ENCODE measurements at places on chromosomes 16 and 17. TPM values are rescaled to one million over a fixed set of nuclear protein-coding genes. Genes with fewer than 3 reads are reported as not detected.

The RGS9 gene
- 5.5 TPM for total RNA-seq

The TEDC2 gene
- total RNA-seq, result 29.0 TPM

The VAT1L gene
- total RNA-seq, result not detected

The RNF222 gene
- not detected for total RNA-seq

DNA sequence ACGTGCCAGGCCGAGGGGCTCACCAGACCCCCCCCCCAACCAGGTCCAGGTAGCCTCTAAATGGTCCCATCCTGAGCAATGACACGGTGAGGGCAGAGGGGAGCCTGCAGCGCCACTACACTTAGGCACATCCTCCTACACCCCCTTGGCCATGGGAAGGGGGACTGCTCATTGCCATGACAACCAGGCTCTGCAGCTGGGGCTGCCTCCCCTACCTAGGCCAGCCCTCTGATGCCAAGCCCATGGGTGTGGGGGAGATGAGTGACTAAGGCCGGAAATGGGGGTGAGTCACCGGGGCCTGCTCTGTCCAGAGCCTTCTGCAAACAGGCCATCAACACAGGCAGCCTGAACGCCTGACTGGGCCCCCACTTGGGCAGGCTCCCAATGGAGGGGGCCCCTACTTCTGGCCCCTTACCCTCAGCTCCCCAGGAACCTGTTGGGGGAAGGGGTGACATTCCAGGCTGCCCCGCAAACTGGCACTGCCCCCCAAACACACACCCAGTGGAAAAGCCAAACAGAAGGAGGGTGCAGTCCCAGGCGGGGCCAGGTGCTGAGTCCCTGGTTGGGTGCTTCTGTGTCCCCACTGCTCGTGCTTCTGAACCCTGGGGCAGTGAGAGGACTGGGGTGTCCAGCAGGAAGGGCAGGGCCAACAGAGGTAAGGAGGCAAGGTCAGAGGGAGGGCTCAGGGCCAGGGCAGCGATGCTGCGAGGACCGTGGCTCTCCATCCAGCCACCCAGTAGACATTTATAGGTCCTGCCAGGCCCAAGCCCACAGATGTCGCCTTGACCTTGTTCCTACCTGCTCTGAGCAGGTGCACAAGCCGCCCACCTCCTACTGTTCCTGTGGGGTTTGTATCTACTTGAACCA is 8.2 kb downstream of the PLCD3 start:
- DNase-seq, result peak; percentile 39

GRCh38 chr16:51971184-51971583 is 575.8 kb downstream of the TOX3 start:
- no peak for DNase-seq

Data from Caco-2 (cell line).